ENCODE measurements at places on chromosomes 12 and 14.

- no peak for DNase-seq
Observed at GRCh38 chr12:75366629-75367028, 24.3 kb upstream of the GLIPR1L2 start.

DNA sequence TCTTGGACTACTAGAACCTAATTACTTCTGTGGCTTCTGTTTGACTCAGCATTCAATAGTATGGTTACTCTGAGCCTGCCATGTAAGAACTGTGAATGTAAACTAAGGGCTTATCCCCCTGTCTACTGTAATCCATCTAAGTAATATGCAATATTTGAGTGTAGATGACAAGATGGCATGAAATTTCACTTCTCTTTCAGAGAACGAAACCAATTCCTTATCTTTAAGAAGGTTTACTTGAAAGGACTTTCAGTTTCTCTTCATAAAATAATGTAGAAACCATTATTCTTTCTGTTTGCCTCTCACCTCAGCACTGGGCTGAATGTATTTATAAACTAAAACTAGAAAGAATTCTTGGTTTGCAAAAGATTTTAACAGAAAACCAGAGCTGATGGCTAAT is 60.4 kb upstream of the ARID2 start:
- no peak for DNase-seq

DNA sequence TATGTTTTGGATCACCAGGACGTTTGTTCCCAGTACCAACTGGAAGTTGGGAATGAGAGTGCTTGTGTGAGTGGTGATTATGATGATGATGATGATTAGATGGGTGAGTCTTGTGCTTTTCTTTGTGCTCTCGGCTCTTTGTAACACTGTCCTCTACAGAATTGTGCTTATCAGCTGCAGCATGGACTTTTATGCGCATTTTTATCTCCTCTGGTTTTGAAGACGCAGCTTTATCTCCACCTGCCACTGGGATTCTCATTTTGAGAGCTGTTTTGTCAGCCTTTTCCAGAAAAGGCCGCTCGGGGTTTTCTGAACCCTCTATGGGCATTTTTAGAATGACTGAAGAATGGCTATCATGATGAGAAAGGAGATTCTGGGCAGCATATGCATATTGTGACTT is 11.5 kb upstream of the KANSL2 start:
- DNase-seq, result no peak

GRCh38 chr12:42325326-42325652 is 605 bp downstream of the ZCRB1 start:
- DNase-seq, result no peak

- DNase-seq, result no peak
Observed at GRCh38 chr12:117313926-117314325, 47.5 kb downstream of the NOS1 start.
